Left colon (tissue), 2 donors: ENCODE measurements at places on chromosomes 7 and 10. TPM values are rescaled to one million over a fixed set of nuclear protein-coding genes. Genes with fewer than 3 reads are reported as not detected.

DNA sequence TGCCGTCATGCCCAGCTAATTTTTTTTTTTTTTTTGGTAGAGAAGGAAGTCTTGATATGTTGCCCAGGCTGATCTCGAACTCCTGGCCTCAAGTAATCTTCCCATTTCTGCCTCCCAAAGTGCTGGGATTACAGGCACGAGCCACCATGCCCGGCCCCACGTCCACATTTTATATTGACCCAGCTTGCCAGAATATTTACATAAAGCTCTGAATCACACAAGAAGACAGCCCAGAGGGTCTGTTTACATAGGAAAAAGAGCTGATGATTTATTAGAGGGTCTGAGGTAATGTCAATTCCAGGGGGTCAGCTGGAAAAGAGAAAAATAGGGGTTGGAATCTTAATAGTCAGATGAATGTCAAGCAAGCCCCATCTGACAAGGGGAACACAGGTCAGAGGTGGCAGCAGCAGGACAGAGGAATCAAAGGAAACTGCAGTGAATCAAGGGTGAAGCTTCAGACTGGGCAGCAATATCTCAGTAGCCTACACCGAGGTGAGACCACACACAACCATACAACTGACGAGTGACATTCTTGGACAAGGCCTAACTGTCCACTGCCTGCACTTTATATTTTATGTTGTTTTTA is 15.8 kb upstream of the SLF2 start:
- DNase-seq, result no peak

- no peak for DNase-seq
Observed at GRCh38 chr10:27949528-27950241, 49.2 kb downstream of the ODAD2 start.

- DNase-seq, result no peak
Observed at GRCh38 chr10:3898821-3899220, 113.8 kb upstream of the KLF6 start.

- DNase-seq, result no peak
Observed at GRCh38 chr7:8343556-8343955, 81.6 kb upstream of the ICA1 start.

PDCD11 gene
- 17.9 TPM for total RNA-seq

DNA sequence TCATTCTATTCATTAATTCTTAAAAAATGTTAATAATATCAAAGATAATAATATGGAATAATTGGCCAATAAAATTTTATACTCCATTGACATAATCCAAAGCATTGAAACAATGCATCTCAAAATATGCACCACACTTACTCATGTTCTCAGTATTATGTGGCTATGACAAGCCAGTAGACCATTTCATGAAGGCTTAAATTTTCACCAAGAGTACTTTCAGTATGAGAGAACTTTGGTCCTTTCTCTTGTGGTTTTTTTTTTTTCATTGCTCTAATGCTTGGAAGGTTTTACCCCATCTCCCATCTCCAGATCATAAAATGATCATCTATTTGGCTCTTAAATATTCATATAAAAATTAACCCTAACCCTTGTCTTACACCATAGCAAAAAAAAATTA is 45.5 kb upstream of the TMEM140 start:
- no peak for DNase-seq

MYH16 gene
- total RNA-seq, result not detected

ADAM8 gene
- total RNA-seq, result 2.8 TPM

DNA sequence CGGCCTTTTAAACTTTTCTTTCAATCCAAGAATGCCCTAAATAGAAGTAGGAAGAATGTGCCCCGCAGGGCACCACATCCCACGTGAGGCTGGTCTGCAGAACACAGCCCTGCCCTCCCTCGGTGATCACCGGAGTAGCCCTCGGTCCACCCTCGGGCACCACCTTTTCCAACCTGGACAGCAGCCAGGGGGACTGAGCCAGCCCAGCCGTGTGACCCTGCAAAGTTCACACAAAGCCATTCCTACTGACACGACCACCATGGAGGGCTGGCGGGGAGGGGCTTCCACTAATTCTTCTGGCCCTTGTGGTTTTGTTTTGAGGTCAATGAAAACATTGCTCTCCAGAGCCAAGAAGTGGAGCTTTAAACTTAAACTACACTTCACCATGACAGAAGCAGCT is 132.2 kb downstream of the TCERG1L start:
- DNase-seq, result no peak

ARMH3 gene
- total RNA-seq, result 28.6 TPM

VSTM4 gene
- 1.4 TPM for total RNA-seq

DNA sequence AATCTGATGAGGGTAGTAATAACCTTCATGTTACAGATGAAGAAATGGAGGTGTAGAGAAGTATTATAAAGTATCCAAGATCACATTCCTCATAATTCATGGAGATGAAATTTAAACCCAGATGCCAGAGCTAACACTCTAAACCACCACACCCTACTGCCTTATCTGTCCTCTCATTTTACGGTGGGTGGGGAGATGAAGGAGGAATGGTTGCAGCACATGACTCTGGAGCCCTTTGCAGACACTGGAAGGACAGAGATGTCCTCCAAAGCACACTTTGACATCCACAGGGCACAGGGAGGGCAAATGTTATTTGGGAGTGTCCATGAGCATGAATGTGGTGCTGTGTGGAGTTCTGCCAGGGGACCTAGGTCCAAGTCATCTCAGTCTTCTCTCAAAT is 1.1 kb downstream of the PLEKHS1 start:
- peak; percentile 21 for DNase-seq

GRCh38 chr10:63145782-63146181 is 12.7 kb downstream of the NRBF2 start:
- DNase-seq, result no peak

PALD1 gene
- total RNA-seq, result 3.9 TPM

DNA sequence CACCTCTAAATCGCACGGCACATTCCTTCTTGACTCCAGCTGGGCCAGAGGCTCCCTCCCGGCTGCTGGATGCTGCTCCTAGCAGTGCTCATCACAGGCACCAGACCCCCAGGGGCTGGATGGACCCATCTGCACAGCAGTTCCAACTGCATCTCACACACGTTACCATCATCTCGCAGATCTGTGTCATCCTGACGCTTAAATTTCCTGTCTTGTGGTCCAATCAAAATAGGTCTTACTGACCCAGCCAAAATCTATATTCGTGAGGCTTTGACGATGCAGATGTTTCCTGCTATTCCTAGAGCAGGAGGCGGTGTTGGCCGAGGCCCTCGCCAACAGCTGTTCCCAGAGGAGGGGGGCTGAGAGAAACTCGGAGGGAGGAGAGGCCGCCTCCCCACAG is 108.0 kb downstream of the MKI67 start:
- DNase-seq, result no peak
